ENCODE measurements at places on chromosomes 11 and 22. TPM values are rescaled to one million over a fixed set of nuclear protein-coding genes. Genes with fewer than 3 reads are reported as not detected.

The PAX6 gene
- 0.32 TPM for total RNA-seq

The CD44 gene
- 672 TPM for total RNA-seq

The THRSP gene
- not detected for total RNA-seq

The OR5A1 gene
- not detected for total RNA-seq

The TEX12 gene
- 0.32 TPM for total RNA-seq

The PLEKHA7 gene
- total RNA-seq = 0.61 TPM

The OR6Q1 gene
- not detected for total RNA-seq

The OSBP gene
- total RNA-seq = 30.3 TPM

The HSPB2 gene
- total RNA-seq = 2.6 TPM

The SAA1 gene
- total RNA-seq = not detected

The KRTAP5-10 gene
- total RNA-seq = not detected

The OR5T1 gene
- not detected for total RNA-seq

The CALCA gene
- total RNA-seq = not detected

The OR4A5 gene
- not detected for total RNA-seq

The CADM1 gene
- total RNA-seq = 26.1 TPM

The NLRP14 gene
- 0.16 TPM for total RNA-seq

The DCHS1 gene
- 42.3 TPM for total RNA-seq

The KIAA0930 gene
- total RNA-seq = 93.7 TPM

The HTR3B gene
- not detected for total RNA-seq

The APOBEC3F gene
- total RNA-seq = 5.5 TPM

The KBTBD4 gene
- 34.7 TPM for total RNA-seq

The TFIP11 gene
- 46.4 TPM for total RNA-seq

The BET1L gene
- total RNA-seq = 45.1 TPM

The LAMTOR1 gene
- 119 TPM for total RNA-seq

The XKR3 gene
- total RNA-seq = not detected

The SMIM38 gene
- 0.65 TPM for total RNA-seq

The ANAPC15 gene
- total RNA-seq = 18.0 TPM

The TRPM5 gene
- total RNA-seq = not detected

The NAALAD2 gene
- 7.4 TPM for total RNA-seq

The CCDC116 gene
- 0.61 TPM for total RNA-seq

Measured in hair follicle dermal papilla cell (primary cell).